ENCODE measurements at places on chromosomes 2 and 18.

DNA sequence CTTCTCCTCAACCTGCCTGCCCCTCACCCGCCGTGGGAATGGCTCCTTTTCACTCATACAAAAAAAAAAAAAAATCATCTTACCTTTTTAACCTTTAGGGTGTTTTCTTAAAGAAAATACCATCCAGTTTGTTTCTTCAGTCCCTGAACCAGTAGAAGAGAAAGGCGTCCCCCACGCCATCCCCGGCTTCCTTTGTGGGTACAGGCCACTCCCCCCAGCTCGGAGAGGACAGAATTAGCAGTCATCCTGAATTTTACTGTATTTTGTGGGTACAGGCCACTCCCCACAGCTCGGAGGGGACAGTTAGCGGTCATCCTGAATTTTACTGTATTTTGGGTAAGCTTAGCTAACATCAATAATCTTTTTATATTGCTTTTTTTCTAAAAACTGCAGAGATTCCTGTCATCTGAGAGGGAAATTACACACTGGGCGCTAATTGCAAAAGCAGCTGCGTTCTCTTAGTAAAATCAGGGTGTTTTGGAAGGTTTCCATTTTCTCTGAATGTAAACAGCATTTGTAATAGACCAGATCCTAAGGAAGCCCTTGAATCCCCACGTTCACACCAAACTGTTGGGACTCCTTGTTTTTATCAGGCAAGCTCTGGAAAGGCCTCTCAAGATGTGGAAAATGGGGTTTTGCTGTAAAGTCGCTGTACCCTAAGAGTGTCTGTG, 72.5 kb downstream of the NFATC1 start:
- DNase-seq: no peak

DNA sequence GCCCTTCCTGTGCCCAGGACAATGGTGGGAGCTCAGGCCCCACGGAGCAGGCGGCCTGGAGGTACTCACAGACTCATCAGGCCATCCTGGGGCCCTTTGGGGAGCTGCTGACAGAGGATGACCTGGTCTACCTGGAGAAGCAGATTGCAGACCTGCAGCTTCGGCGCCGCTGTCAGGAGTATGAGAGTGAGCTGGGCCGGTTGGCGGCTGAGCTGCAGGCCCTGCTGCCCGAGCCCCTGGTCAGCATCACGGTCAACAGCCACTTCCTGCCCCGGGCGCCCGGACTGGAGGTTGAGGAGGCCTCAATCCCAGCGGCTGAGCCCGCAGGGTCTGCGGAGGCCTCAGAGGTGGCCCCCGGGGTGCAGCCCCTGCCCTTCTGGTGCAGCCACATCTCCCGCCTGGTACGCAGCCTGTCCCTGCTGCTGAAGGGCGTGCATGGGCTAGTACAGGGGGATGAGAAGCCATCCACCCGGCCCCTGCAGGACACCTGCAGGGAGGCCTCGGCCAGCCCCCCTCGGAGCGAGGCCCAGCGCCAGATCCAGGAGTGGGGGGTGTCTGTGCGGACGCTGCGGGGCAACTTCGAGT, 8.3 kb upstream of the KLHL30 start:
- DNase-seq: no peak

- no peak for DNase-seq
Observed at GRCh38 chr18:9663377-9663776, 44.7 kb upstream of the RAB31 start.

DNA sequence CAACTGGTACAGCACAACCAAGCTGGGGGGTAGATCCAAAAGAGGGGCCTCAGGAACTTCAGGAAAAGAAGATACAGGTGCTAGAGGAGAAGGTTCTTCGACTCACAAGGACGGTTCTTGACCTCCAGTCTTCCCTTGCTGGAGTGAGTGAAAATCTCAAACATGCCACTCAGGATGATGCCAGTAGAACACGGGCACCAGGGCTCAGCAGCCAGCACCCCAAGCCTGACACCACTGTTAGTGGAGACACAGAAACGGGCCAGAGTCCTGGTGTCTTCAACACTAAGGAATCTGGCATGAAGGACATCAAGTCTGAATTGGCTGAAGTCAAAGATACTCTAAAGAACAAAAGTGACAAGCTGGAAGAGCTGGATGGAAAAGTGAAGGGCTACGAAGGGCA, 43.8 kb downstream of the EMILIN2 start:
- no peak for DNase-seq

GRCh38 chr2:20186078-20186854, 38.7 kb downstream of the SDC1 start:
- peak; percentile 81 for DNase-seq

- no peak for DNase-seq
Observed at GRCh38 chr18:76374330-76375281, 120.4 kb downstream of the ZNF516 start.

DNA sequence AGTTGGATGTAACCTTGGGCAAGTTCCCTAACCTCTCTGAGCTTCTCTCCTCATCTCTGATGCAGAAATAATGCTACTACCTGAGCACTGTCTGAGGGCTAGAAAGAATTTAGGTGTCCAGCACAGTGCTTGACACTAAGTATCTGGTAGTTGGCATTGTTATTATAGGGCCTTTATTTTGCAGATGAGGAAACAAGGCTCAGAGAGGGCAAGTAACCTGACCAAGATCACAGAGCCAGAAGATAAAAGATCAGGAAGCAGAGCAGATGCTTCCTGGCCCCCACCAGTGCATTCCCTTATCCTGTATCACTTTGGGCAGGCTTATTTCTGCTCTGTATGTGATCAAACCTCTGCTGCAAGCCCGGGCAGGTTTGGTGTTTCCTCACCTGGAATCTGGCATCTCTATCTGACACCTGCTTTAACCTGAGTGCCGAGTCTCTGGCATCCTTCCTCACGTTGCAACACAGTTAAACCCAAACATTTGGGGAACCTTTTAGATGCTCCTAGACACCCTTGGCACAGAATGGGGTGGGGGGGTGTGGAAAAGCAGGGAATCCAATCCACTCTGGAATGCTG, 69.9 kb downstream of the PLB1 start:
- DNase-seq: no peak

DNA sequence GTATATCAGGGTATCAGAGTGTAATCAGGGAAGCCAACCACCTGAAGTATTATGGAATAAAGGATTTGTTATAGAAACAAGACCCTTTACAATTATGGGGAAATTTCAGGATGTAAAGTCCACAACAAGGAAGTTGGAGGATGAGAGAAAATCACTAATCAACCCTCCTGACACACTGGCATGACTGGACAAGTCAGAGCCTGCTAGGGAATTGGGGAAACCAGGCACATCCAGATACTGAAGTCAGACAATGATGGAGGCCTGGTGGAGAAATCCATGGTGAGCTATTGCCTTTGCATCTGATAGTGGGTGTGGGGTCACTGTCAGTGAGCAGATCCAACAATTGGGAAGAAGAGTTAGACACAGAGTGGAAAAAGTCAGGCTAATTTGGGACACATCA, 158.8 kb upstream of the FBXO11 start:
- DNase-seq: no peak

- DNase-seq: no peak
Observed at GRCh38 chr2:195813421-195813820, 156.4 kb downstream of the SLC39A10 start.

GRCh38 chr2:44218771-44219170, 50.1 kb downstream of the PPM1B start:
- no peak for DNase-seq

- no peak for DNase-seq
Observed at GRCh38 chr2:1437537-1437936, 24.3 kb downstream of the TPO start.

GRCh38 chr2:23784971-23785370, 142.0 kb downstream of the ATAD2B start:
- DNase-seq: no peak

DNA sequence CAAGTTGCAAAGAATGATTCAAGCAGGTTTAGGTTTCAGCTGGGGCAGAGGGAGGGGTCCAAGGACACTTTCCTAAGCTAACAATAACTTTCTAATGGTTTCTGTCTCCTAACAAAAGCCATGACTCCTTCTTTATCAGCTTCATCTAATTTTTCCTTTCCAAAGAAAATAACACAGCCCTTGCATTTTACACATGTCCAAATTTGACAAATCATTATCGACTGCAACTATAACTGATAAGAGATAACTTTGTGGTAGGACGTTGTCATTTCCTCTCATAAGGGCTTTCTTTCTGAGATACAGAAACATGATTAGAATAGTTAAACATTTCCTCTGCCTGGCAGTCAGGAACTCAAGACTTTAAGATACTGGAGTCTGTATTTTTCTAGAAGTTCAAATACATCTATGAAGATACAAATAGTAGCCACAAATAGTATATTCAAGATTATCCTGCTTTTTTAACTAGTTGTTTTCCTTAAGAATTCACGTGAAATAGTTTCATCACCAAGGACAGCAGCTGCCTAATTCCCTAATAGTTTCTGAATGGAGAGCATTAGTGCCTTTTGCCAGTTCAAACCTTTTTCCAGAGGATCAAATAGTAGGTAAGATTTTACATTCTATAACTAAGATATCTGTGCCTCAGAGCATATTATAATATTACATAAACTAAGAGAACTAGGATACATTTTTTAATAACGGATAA, 263.2 kb downstream of the EXOC6B start:
- no peak for DNase-seq

DNA sequence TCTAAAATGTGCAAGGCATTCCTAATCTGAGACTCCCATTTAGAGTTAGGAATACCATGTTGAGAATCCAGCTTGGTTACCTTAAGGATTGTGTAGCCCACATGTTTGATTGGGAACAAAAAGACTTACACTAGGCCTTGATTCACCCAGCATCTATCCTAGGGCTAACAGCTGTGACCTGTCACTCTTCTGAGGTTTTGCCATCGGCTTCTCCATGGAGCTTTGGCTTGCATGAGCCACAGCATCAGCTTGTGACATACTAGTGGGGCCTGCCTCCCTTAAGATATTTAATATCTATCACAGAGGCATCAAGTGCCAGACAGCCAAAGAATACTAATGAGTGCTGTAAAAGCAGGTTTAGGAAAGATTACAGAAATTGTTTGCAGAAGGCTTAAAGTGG, 241.3 kb upstream of the UBE2E3 start:
- DNase-seq: no peak

- DNase-seq: no peak
Observed at GRCh38 chr2:147909178-147909577, 64.3 kb downstream of the ACVR2A start.

- no peak for DNase-seq
Observed at GRCh38 chr2:46847726-46848412, 67.7 kb downstream of the MCFD2 start.

DNA sequence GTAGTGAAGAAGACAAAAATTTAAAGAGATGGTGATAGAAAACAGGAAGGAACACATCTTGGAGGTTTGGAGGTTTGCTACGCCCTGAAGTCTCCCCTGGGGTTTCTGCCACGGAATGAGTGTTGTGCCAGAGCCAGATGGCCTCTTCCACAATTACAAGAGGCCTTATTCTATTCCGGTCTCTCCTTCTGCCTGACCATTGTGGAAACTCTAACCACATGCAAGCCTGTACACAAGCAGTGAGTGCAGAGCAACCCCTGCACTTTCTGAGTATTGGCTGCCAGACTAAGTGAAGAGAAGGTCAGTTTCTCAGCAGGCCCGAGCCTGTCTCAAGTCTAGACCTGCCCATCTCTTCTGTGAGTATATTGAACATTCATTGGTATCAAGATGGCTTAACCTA, 22.7 kb upstream of the MYO1B start:
- peak; percentile 74 for DNase-seq
